ENCODE measurements at places on chromosomes 7 and 10.
A peak's percentile ranks its signal among the peaks of the same experiment; 100 is the strongest.

DNA sequence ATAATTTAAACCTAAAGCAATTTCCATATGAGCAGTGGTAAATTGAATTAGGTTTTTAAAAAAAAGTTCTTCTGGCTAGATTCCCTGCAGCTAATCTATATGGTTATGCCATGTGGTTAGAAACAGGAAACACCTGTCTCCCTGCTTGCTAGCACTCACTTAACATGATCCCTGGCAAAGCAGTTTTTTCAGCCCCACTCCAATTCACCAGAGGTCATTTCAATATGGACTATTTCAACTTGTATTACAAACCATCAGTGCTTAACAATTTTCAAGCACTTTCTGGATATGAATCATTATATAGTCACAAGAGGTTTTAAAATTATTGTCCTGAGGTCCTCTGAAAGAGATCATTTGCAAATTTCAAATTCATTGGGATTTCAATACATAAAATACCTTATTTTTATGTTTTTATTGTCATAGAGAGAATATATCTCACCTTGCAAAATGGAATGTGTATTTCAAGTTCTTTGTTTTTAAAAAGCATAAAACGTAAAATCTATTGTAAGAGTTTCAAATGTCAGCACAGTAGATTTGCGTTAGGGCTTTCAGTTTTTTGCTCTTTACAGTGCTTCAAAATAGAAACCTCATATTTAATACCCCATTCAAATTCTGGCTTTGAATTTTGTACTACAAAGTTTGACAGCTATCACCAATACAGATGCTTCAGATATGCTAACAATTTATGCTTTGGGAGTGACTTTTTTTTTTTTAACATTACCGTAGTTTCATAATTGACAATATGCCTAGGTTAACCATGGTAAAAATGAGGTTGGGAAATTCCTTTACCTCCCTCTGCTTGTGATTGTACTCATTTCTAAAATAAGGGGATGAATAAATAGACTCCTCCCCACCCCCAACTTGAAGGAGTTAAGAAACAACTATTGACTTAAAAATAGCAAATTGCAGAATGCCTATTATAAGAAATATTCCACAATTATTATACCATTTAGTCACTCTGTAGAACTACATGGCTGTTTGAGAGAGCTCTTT is 117.5 kb upstream of the HGF start:
- no peak for DNase-seq

DNA sequence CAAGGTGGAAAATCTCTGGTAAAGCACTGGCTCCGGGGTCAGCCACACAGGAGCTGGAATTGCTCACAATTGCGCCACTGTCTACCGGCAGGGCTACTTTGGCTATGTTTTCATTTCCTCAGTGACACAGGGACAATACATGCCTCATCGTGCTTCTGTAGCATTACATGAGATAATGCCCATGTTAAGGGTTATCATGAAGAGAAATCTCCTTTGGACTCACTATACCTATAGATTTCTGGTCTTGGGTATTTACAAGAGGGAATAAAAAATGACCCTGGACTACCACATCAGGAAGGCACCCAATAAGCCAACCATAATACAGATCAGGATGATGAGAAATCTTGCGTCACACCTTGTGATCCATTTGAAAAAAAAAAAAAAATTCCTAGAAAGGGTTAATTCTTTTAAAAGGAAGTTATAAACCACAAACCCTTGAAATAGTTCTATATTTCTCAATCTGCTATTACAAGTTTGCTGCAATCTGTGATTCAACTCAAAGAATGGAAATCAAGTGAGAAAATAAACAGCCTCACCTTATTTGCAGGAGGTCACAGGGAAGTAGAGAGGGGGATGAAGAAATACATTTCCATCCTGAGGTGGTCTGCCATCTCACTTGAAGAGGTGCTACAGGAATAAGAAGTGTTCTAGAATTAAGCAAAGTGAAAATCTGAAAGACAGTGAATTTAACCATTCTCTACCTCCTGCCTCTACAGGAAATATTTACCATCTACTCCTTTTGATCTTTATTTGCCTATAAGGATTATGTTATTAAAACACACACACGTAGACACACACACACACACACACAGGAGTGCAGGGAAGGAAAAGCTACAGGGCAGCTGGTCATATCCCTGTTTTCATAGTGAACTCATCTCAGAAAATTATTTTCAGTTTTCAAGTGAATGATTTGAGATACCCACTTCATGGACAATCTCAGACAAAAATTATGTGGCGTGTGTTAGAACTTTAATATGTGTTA is 231.3 kb upstream of the CELF2 start:
- DNase-seq = peak; percentile 29

- DNase-seq = no peak
Measured at GRCh38 chr10:130854151-130854550, 457.4 kb downstream of the TCERG1L start.

- no peak for DNase-seq
Measured at GRCh38 chr10:25175527-25176420, 973 bp downstream of the GPR158 start.

- DNase-seq = no peak
Measured at GRCh38 chr7:71131256-71132126, 453 bp upstream of the GALNT17 start.

DNA sequence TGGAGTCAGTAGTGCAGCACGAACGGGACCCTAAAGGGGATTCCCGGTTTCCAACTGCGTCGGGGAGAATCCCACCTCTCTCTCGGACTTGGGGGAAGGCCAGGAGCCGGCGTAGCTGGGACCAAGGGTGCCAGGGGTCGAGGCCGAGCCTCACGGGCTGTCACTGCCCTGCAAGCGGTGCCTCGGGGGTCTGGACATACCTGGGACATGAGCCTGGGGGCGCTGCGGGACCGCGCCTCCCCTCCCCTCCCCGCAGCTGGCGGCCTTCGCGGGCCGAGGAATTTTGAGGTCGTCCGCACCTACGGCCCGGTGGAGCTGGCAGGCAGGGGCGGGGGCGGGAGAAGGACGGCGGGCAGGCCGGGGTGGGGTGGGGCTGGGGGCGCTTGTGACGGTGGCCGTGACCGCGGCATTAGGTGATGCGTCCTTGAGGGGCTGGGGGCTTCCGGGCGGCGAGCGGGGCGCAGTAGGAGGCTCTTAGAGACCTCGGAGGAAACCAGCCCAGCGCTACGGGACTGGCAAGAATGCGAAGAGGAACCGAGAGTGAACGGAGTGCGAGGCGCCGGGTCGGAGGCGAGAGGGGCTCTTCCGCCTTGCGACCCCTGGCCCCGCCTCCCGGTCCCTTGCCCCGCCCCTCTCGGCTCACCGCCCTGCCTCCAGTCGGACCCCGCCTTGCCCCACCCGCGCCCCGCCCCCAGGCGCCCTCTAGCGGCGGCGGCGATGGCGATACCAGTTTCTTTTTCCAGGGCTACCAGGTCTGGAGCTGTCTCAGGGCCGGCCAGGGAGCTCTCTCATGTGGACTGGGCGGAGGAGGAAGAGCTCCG is 48.3 kb downstream of the NPVF start:
- peak; percentile 4 for DNase-seq

- DNase-seq = no peak
Measured at GRCh38 chr7:16278167-16278787, 143.1 kb downstream of the CRPPA start.

- no peak for DNase-seq
Measured at GRCh38 chr10:106557053-106557452, 607.5 kb downstream of the SORCS1 start.

DNA sequence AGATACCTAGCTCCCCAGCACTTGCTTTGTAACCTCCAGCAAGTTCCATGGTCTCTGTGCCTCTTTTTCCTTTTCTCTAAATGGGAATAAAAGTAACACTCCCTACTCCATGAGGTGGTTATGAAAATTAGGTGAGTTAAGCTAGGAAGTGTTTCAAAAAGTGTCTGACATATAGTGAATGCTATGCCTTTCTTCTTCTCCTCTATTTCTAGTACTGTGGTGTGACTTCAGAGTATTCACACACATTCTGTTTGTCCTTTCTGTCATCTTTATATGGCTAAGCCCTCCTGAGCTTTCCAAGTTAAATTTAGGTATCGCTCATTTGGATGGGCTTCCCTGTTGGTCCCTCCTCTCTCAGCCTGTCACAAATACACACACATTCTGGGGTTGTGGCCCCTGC is 229.7 kb downstream of the EXOC4 start:
- DNase-seq = no peak
